ENCODE measurements at places on chromosomes 16 and 17. TPM values are rescaled to one million over a fixed set of nuclear protein-coding genes. Genes with fewer than 3 reads are reported as not detected.

DNA sequence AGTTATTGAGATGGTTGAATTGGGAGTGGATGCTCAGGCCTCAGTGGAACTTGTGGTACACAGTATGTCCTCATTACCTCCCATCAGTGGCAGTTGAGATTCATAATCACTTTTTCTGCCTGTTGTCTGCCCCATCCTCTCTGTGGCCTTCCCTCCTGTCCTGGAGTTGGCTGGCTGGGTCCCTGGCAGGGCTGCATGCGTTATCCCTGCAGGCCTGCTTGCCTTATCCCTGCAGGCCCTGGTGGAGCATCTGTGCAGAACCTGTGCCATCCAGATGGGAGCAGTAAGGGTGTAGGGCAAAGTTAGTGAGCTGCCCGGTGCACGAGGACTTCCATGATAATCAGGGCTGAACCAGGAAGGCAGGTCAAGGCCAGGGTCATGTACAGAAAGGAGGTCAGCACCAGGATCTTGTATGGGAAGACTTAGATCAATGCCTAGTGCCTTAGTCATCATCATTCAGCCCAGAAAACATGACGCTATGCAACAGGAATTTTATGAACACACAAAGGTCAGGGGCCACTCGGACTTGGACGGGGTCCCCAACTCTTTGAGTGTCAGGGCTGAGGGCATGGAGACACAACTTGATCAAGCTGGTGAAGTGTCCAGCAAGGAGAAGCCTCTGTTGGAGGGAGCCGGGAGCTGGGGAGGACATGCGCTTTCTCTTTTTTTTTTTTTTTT, 47.2 kb downstream of the ABCC1 start:
- peak; percentile 88 for DNase-seq

DNA sequence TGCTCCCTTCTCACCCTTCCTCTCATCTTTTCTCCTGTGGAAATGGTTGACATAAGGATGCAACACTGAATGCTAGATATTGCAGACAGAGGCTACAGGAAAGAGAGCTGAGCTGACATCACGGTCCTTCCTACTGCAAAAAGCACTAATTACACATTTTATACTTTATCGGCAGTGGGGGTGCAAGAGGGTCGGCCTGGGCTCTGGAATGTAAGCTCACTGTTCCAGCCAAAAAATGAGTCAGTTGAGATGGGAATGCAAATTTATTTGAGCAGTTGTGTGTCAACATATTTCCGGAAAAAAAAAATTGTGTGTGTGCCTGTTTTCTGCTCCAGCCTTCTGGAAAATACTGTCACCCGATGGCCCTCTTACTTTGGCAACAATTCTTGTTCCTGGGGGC, 14.1 kb upstream of the MRTFB start:
- peak; percentile 70 for DNase-seq

- no peak for DNase-seq
These were observed 10.1 kb downstream of the GAS2L2 start for GRCh38 chr17:35742896-35743477.

DNA sequence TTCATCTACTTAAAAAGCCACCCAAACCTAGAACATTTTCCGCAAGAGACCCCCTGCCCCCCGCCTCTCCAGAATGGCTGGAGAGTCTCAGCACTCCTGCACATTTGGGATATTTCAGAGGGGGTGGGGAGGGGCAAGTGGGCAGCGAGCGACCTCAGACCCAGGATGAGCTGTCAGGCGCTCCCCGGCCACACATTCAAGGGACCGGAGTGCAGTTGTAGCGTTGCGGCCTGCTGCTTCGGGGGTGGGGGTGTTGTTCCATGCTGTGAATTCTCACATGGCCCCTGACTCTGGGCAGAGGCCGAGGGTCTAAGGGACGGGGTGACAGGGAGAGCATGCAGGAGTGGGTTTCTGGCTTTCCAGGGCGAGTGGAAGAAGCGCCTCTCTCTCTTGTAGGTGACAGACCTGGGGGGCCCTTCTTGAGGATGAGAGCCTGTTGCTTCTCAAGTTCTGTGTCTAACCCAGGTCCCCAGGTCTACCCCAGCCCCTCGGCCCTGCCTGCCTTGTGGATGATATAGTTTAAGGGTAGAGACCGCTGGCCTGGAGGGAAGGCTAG, 231.2 kb downstream of the SEC14L1 start:
- no peak for DNase-seq

DNA sequence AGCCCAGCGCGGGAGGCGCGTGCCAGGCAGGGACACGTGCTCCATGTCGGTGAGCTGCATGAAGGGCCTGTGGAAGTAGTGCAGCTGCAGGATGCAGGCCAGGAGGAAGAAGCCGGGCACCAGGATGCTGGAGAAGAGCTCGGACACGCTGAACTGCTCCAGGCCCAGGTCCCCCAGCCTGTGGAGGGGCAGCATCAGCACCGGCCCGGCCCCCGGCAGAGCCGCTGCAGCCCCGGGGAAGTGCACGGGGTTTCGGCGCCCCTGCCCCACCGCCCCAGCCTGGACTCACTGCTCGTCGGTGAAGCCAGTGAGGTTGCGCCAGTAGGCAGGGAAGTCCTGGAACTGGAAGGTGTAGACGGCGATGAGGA, 28.0 kb downstream of the CTU2 start:
- DNase-seq: no peak

- DNase-seq: no peak
These were observed 374.4 kb downstream of the SNX29 start for GRCh38 chr16:12350945-12351344.

GRCh38 chr16:86199871-86200695, 301.1 kb downstream of the IRF8 start:
- DNase-seq: no peak

DNA sequence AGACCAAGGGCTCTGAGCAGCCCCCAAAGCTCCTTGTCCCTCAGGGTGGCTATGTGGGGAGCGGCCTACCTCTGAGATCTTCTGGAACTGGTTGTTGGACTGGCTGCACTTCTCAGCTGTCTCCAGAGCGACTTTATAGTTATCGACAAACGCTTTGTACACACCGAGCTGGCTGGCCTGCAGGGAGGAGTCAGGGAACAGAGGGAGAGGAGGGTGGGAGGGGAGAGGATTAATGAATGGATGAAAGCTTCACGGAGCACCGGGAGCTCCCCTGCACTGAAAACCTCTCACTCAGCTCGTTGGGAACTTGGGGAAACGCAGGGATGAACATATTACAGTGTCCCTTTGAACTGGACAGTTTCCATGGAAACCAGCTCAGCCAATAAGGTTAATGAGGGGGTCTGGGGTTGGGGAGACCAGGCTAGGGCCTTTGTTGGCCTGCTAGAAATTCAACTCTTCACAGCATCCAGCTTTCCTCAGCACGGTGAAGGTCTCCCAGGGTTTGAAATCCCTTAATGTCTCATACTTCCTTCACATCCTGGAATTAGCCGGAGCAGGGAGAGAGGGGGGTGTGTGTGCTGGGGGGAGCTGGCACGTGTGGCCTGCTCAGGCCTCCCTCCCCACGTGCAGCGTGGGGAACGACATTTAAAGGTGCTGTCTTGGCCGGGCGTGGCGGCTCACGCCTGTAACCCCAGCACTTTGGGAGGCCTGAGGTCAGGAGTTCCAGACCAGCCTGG, 86.7 kb downstream of the TIMM22 start:
- DNase-seq: peak; percentile 47

DNA sequence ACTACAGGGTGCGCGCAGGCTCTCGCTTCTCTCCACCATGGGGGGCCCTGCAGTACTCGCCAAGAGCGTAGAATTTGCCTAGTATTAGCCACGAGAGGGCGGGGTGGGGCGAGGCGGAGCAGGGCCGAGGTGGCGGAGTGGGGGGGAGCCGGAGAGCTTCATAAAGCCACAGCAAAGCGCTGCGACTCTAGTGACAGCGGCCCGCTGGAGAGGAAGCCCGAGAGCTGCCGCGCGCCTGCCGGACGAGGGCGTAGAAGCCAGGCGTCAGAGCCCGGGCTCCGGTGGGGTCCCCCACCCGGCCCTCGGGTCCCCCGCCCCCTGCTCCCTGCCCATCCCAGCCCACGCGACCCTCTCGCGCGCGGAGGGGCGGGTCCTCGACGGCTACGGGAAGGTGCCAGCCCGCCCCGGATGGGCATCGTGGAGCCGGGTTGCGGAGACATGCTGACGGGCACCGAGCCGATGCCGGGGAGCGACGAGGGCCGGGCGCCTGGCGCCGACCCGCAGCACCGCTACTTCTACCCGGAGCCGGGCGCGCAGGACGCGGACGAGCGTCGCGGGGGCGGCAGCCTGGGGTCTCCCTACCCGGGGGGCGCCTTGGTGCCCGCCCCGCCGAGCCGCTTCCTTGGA, at the start of gene TBX21:
TBX21 (plus strand) TSS at position 190 of the 627 bp plus-strand sequence; CDS start at position 409, 219 bp downstream.
- no peak for DNase-seq

- DNase-seq: peak; percentile 69
These were observed 1.3 kb downstream of the C17orf58 start for GRCh38 chr17:67994817-67995569.

GRCh38 chr16:61324044-61324443, 712.2 kb downstream of the CDH8 start:
- no peak for DNase-seq

GRCh38 chr17:77246110-77247047, 105.6 kb downstream of the SEC14L1 start:
- no peak for DNase-seq

DNA sequence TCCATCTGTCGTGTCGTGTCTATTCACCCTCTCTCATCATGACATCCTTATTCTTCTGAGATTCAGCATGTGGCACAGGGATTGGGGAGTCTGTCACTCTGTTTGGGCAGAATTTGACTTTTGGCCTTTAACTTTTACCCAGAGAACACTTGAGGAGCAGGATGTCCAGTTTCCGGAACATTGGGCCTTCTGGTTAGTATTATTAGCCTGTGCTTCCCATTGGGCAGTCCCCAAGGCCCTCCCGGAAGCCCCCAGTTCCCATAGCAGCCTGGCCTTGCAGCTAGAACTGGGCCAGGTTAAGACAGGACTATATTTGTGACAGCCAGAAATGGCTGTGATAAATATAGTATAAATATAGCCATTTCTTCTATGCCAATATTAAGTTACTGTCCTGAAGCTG, 9.6 kb downstream of the SCN4A start:
- no peak for DNase-seq

DNA sequence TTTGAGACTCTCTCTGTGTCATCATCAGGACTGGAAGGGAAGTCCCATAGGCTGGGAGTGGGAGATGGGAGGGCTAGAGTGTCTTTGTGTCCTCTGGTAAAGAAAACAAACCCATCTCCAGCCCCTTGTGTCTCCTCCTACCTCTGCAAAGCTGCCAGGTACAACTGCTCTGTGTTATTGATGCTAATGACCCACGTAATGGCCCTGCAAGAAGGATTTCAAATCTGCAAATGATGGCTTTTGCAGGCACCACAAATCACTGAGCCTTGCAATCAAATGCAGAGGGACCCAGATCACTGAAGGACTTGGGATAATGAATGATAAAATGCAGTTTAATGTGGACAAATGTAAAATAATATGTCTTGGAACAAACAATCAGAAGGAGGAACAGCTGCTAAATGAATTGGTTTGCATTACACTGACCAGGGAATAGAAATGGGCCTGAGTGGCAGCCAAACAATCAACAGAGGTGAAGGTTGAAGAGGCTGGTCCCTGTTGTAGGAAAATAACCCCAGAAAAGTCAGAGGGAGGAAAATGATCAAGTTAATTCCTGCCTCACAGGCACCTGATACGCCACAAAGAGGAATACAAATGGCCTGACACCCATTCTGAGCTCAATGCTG, 425.1 kb downstream of the UTP18 start:
- DNase-seq: no peak

DNA sequence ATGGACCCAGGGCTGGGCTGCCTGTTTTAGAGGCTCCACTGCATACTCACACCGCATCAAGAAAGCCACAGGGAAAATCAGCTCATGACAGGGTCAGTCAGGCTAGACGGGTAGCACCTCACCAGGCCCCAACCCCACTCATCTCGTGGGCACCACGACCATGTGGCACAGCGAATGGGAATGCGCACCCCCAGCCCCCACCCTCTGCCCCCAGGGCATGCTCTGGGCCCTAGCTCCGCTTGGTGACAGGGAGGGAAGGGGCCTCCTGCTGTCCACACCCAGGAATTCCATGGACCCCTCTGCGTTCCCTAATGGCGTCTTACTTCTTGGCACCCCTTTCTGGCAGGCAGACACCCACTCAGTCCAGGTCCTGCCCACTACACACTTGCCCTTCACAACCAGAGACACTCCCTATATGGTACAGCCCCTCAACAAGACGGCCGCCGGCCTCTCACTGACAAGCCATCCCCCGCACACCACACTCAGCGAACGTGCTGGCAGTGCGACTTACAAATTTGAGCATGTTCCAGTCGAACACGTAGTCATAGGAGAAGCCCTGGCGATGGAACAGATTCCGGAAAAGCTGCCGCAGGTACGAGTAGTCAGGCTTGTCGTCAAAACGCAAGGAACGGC, 22.1 kb downstream of the SLC16A3 start:
- DNase-seq: no peak

DNA sequence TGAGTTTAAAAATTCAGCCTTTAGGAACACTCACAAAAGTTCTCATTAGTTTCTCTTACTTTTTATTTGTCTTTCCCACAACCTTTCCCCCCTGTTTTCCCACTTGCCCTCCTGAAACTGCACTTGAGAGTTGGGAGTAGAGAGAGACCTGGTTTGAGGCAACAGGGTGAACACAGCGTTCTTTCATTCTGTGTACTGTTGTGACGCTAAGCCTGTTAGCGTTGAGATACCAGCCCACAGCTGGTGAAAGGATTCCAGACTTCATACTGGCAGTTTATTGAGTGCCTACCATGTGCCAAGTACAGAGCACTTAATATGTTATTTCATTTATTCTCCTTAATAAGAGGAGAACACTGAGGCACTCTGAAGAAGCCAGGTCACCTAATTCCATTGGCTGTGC, 10.3 kb downstream of the TNRC6C start:
- no peak for DNase-seq

DNA sequence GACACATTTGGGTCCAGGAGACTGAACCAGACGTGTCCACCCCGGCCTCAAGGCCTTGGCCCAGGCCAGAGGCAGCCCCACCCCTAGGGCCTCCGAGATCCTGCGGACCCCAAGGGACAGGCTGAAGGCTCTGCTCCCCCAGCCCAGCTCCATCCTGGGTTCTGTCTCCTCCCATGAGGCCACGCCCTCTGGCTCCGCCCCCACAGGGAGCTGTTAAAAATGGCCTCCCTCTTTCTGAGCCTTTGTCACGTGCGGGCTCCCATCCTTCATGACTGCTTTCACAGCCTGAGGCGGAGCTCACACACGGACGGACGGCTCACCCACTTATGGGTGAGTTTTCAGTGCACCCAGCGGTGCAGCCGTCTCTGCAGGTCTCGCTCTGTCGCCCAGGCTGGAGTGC, 6.5 kb upstream of the CACNA1H start:
- DNase-seq: no peak

- DNase-seq: peak; percentile 84
These were observed 19.8 kb downstream of the GTF3C1 start for GRCh38 chr16:27529962-27530361.

Gene NPB
- 2.0 TPM for total RNA-seq

Gene POLG2
- 16.2 TPM for total RNA-seq

Gene SLC22A31
- total RNA-seq: 0.58 TPM

Gene AANAT
- 0.19 TPM for total RNA-seq

Gene FOXN1
- total RNA-seq: not detected

Gene KCNG4
- not detected for total RNA-seq

Gene PPL
- total RNA-seq: 5.8 TPM

Gene SYT17
- 2.5 TPM for total RNA-seq

Gene MYH13
- total RNA-seq: not detected

Gene CCDC154
- total RNA-seq: 1.5 TPM

All from astrocyte (in vitro differentiated cells and primary cell).